ENCODE measurements at places on chromosomes 16 and 17.

DNA sequence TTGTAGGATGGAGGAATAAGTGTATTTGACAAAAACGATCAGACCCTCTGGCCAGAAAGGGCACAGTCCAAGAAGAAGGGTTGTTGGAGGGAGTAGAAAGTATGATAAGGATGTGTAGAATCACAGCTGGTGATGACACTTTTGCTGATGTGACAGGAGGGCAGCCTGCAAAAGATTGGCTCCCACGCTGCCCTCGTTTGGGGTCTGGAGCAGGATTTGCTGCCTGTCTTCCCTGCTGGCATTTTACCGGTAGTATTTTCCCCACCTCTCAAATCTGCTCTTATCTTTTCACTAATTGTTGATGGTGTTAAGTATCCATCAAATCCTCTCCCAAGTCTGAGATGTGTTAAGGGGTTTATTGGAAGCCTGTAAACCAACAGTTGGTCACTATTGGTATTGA is 208.8 kb downstream of the CCDC182 start:
- DNase-seq: no peak

DNA sequence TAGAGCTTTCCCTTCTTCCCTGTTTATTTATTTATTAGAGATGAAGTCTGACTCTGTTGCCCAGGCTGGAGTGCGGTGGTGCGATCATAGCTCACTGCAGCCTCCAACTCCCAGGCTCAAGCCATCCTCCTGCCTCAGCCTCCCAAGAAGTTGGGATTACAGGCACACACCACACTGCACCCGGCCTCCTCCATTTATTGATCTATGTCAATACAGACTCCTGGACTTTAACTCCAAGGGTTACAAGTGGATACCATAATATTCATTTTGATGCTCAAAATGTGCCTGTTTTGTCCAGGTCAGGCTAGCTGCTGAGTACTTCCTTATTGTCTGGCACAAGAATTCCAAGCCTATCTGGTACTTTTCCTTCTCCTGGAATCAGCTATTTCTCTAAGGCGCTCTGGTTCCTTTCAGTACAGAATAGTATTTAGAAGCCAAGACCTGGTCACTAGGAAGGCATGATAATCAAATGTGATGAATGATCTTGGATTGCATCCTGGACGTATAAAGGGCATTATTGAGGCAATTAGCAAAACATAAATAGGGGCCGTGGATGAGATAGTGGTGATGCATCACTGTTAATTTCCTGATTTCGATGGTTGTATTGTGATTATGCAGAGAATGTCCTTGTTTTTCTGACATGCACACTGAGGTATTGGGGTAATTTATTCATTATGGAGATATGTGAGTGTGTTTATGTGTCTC is 21.7 kb downstream of the IL4R start:
- no peak for DNase-seq

- DNase-seq: peak; percentile 78
These were observed 53.0 kb downstream of the SF3B3 start for GRCh38 chr16:70576431-70577255.

GRCh38 chr17:59298521-59298920 is 32.9 kb upstream of the YPEL2 start:
- DNase-seq: no peak

Measured in suppressor macrophage (primary cell).